ENCODE measurements at places on chromosomes 1 and 21.

DNA sequence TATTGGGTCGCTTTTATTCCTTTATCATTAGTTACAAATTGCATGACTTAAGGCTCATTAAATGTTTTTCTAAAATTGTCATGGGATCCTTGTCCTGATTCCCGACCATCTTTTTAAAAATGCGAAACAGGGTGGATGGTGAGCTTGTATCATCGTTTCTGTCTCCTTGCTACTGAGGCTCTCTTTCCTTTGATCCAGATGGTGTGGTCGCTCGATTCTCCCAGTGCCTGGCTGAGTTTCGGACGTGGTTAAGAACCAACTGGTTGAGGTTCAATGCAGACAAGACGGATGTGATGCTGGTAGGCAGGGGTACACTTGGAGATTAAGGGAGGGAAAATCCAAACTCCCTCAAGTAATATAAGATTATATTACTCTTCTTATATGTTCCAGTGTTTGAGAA, 1.2 kb downstream of the MIER1 start:
- DNase-seq, result no peak

- DNase-seq, result no peak
These were observed 13.6 kb downstream of the YTHDF2 start for GRCh38 chr1:28750330-28750729.

GRCh38 chr1:198128533-198128932, 28.3 kb upstream of the NEK7 start:
- DNase-seq, result no peak

- DNase-seq, result no peak
These were observed 105.7 kb downstream of the PLPPR5 start for GRCh38 chr1:98898940-98899339.

- peak; percentile 12 for DNase-seq
These were observed 558 bp downstream of the USP1 start for GRCh38 chr1:62437273-62437940.

DNA sequence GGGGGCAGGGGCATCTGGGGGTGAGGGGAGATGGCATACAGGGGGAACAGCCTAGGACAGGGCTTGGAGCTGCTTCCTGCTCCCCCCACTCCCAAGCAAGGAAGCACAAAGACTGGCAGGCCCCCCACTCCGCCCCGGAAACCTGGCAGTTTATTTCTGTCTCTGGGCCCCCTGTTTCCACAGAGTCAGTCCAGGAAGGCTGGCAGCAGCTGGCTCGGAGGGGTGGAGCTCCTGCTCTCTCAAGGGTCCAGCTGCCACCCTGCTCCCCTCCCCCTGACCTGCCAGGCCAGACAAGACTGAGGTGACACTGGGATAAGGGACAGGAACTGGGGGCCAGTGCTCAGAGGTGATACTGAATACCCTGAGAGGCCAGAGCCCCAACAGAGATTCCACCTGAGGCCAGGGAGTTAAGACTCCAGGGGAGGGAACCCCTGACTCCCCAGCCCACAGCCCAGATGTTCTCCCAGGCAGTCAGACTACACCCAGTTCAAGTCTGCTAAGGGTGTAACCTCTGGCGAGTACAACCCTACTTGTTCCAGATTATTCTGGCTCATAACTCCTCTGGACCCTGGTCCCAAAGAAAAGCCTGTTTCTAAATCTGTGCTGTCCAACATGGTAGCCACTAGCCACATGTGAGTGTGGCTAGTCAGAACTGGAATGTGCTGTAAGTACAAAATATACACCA, 26.3 kb downstream of the AHDC1 start:
- no peak for DNase-seq

DNA sequence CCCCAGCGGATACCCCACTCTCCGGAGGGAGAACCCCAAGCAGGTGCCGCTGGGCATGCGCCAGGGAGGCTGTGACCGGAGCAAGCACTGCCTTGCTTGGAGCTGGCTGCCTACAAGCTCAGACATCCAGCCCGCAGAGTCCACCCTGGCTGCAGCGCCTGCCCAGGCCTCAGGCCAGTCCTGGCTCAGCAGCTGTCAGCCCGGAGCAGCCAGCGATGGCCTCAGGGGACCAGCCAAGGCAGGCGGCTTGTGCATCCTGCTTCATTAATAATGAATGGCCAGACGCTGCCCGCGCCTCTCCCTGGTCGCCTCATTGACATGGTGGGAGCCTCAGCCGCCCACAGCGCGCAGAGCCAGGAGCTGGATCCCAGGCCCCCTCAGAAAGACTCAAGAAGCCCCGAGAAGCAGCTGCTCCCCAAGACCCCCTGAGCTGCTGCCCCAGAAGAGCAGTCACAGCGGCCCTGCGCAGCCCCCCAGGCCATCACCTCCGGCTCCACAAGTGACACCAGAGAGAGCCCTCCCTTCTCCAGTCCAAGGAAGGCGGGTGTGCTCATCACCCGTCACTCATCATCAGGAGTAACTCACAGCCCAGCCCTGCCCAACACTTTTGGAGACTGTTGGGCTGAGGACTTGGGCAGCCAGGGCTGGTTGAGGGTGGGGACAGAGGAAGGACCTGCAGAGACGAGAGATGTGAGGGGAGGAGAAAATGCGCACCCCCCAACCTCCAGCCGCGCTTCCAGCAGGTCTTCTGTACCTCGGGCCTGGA, 19.6 kb downstream of the KCNAB2 start:
- DNase-seq, result no peak

DNA sequence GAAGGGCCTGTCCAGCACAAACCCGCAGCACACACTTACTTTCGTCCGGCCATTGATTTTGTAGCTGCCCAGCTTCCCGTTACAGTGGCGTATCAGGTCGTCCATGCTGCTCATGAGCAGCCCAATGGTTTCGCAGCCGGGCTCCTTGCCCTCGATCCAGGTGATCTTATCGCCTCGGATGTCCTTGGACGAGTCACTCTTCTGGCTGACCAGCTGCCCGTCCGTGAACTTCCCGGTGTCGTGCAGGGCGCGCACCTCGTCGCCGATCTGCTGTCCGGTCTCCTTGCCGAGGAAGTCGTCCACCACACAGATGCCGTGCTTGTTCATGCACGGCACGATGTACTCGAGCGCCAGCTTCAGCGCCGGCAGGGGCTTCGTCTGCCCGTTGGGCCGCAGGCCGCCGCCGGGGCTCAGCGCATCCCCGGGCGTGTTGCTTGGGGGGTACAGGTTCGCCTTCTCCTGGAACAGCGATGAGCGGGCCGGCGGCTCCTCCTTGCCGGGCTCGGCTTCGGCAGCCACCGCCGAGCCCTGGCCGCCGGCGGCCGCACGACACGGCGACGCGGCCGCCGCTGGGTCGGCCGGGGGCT, 1.0 kb downstream of the EGLN1 start:
- DNase-seq, result no peak

DNA sequence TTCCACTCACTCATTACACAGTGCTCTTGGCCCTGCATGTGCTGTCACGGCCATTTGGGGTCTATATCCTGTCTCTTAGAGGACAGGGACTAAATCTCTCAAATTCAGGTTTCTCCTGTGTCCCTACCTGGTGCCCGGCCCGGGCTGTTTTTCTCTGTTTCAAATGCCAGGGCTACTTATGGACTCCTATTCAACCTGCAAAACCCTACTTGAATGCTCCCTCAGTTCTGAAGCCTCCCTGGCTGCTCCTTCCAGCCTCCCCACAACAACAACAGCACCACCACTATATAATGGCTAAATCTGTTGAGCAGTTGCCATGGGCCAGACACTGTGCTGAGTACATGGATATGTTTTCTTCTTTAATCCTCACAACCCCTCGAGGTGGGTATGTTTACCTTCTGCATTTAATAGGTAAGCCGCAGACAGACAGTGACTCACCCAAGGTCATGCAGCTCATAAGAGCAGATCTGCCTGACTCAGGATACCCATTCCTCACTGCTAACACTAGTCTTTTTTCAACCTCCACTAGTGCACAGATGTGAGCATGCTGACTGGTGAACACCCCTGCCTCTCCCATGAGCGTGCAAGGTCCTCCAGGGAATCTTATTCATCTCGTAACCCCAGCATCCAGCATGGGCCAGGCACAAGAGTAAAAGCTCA, 29.9 kb downstream of the DHRS3 start:
- DNase-seq, result no peak

DNA sequence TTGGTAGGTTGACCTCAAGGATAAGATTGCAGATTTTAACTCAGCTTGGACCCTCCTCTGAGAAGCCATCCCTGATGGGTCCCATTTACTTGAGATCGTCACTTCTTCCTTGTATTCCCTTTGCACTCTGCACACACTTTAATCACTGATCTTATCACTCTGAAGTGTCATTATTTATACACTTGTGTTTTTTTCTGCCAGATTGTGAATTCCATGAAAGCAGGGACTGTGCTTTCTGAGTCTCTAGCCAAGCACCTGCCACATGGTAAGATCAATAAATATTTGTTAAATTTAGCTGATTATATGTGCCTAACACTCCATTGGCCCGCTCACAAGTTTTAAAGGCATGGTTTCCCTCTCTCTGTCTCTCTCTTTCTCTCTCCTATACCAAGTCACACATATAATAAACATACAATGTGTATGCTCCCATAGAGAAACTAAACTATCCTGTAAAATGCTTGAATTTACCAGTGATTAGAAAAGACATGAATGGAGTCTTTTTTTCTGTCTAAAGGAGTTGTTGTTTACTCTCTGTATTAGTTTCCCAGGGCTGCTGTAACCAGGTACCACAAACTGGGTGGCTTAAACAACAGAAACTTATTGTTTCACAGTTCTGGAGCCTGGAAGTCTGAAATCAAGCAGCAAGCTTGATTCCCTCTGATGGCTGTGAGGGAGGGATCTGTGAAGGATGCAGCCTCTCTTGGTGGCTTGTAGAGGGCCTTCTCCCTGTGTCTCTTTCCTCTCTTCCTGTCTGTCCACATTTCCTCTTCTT, 105.2 kb upstream of the GADD45A start:
- DNase-seq, result no peak

GRCh38 chr1:54356680-54357147, 49.5 kb downstream of the SSBP3 start:
- DNase-seq, result no peak

DNA sequence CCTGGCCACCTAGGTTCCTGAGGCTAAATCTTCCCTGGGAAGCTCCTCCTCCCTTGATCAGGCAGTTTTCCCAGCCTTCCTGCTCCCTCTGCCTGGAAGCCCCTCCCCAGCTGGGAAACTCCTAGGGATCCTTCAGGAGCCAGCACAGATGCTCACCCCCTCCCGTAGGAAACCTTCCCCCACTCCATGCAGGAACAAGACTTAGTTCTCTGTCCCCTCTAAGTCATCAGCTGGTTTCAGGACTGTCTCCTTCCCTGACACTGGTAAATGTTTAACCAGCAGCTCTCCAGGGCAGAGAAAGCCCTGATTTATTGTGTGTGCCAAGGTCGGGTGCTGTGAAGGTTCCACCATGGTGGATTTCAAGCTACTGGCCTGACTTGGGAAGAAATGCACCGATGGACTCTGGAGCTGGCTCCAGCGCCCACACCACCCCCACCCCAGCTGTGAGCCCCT, 25.0 kb downstream of the TTC39A start:
- DNase-seq, result no peak

Measured in activated CD4-positive, CD25-positive, alpha-beta regulatory T cell treated with anti-CD3 and anti-CD28 coated beads, Interleukin-2, amount 50 U/mL, for 16 hours (primary cell).